ENCODE measurements at places on chromosomes 2 and 18.

- no peaks in the 10 kb centered on the region for H3K27me3 ChIP-seq
- no peaks in the 10 kb centered on the region for H3K36me3 ChIP-seq
- H3K4me3 ChIP-seq = peak overlapping the region; percentile 87
Measured at GRCh38 chr2:196592331-196592910, 47.1 kb upstream of the CCDC150 start.

DNA sequence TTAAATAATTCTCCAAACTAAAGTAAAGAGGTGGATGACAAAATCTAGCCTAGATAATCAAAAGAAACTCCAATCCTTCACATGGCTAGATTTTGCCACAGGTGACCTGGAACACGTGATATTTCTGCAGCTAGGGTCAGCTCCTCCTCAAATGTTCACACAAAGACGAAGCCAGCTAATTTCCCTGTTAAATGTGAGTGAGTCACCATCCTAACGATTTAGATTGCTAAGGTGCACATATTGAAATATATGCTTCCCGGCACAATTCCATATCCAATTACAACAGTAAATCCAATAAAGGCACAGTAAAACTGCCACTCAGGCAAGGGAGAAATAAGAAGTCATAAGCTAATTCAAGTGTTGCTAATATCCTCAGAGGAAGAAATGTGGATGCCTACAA is 28.7 kb downstream of the IKZF2 start:
- peaks cover 56% of the 10 kb centered on the region for H3K4me1 ChIP-seq
- H3K36me3 ChIP-seq = peaks cover 7% of the 10 kb centered on the region
- H3K27ac ChIP-seq = peak overlapping the region; percentile 35
- H3K27me3 ChIP-seq = no peaks in the 10 kb centered on the region
- no peak overlapping the region for H3K4me3 ChIP-seq

DNA sequence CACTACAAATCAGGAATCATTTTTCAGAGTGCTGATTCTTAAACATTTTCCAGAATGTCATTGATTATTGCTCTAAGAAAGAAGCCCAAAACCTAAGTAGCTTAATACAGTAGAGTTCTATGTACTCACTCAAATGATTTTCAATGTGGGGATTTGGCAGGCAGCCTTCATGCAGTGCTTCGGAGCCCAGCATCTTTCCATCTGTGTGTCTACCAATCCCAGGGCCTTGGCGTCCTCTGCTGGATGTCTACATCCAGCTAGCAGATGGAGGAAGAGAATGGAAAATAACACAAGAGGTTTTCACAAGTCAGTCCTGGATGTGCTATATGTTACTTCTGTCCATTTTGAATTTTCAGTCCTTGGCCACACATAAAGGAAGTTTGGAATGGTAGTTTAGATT is 151.8 kb downstream of the RDH14 start:
- H3K4me1 ChIP-seq = peaks cover 12% of the 10 kb centered on the region
- no peak overlapping the region for H3K4me3 ChIP-seq
- no peaks in the 10 kb centered on the region for H3K36me3 ChIP-seq
- H3K27me3 ChIP-seq = no peaks in the 10 kb centered on the region
- no peak for DNase-seq
- H3K27ac ChIP-seq = no peak overlapping the region

GRCh38 chr2:146077156-146077555 is 1557.2 kb upstream of the ZEB2 start:
- H3K27me3 ChIP-seq = no peaks in the 10 kb centered on the region
- no peak for DNase-seq
- H3K36me3 ChIP-seq = no peaks in the 10 kb centered on the region
- H3K27ac ChIP-seq = no peak overlapping the region
- no peak overlapping the region for H3K4me3 ChIP-seq

- no peak for DNase-seq
- no peaks in the 10 kb centered on the region for H3K4me1 ChIP-seq
- H3K27ac ChIP-seq = no peak overlapping the region
- no peaks in the 10 kb centered on the region for H3K27me3 ChIP-seq
- no peak overlapping the region for H3K4me3 ChIP-seq
Measured at GRCh38 chr2:17628349-17629261, 88.1 kb downstream of the VSNL1 start.

All from RWPE2 (cell line).